Muscle of back (tissue), 13 donors: ENCODE measurements at places on chromosomes 12 and 14.

GRCh38 chr12:106498056-106498455 lies 84.7 kb upstream of the RFX4 start:
- no peak for DNase-seq

GRCh38 chr12:2639020-2639298 lies 155.8 kb upstream of the FKBP4 start:
- no peak for DNase-seq

DNA sequence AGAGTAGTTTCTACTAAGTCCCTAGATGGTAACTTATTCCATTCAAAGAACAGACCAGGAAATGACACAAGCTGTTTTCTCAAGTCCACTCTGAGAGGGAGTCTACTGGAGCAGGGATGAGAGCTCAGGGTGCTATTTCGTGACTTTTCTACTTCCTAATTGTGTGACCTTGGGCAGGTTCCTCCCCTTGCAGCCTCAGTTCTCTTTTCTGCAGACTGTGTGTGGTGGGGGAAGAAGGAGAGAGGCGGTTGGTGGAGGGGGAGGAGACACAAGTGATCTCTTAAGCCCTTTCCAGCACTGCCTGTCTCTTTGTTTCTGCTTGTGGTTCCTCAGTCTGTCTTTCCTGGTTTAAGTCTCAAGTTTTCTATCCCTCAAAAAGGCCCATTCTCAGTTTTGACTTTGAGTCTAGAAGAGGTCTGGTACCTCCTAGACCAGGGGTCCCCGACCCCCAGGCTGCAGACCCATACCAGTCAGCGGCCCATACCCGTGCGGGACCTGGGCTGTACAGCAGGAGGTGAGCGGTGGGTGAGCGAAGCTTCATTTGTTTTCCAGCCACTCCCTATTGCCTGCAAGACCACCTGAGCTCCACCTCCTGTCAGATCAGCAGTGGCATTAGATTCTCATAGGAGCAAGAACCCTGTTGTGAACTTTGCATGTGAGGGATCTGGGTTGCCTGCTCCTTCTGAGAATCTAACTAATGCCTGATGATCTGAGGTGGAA lies 10.7 kb downstream of the FGF6 start:
- DNase-seq: no peak

- DNase-seq: no peak
These were observed 64.8 kb downstream of the NKX2-1 start for GRCh38 chr14:36455241-36455627.

DNA sequence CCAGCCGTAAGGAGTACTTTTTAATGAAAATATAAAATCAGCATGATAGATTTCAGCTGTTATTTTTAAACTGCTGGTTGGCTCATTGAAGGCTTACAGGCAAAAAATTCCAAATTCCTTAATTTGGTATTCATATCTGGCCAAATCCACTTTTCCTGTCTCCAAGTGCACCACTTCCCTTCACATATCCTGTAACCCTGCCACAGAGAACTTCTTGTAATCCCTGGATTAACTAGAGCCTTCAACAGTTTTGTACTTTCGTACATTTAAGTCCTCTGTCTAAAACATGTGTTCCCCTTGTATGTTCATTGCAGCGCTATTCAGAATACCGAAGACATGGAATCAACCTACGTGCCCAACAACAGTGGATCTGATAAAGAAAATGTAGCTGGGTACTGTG lies 9.6 kb downstream of the PUS7L start:
- DNase-seq: no peak

DNA sequence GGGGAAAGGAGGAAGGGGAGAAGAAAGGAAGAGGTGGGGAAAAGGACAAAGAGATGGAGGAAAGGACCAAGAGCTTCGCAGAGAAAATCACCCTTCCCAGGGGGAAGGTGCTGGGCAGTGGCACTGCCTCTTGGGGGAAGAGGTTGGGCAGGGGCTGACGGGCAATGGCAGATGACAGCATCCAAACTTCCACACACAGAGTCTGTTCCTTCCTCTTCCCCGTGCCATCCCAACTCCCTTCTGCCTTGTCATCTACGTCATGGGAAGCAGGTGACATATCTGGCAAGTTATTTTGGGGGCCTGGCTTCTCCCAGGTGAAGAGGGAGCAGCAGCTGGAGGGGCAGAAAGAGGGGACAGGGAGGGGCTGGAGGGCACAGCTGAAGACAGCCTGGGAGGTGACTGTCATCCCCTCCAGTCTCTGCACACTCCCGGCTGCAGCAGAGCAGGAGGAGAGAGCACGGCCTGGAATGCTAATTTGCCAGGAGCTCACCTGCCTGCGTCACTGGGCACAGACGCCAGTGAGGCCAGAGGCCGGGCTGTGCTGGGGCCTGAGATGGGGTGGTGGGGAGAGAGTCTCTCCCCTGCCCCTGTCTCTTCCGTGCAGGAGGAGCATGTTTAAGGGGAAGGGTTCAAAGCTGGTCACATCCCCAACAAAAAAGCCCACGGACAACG lies 43.9 kb upstream of the IQSEC3 start:
- no peak for DNase-seq

DNA sequence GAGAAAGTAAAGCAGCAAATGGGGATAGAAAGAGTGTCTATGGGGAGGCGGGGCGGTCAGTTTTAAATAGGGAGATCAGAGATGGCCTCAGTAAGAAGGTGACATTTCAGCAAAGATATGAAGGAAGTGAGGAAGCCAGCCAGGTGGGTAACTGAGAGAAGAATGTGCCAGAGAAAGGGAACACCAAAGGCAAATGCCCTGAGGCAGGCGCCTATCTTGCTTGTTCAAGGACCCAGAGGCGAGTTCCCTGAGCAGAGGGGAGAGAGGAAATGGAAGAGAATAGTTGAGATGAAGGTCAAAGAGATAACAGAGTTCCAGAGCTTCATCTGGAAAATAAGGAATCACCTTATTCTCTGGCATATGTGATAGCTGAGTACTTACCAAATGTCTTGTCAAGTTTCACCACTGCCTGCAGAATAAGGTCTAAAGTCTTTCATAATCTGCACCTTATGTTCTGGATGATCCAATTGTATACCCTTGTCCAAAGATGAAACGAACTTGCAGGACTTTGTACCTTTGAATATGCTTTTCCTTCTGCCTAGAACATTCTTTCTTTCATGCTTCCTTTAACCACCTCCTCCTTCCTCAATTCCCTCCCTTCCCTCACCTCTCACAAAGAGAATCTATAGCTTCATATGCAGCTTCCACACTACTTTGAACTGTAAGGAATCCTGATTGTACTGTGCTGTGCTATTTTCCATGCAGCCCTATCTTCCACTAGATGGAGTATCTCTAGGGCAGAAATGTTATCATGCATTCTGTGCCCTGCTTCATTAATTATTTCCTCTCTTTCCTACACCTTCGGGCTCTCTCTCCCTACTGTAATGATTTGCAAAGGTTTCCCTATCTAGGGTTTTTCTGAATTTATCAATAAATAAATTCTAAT lies 38.5 kb downstream of the GNPTAB start:
- no peak for DNase-seq

- no peak for DNase-seq
These were observed 77.7 kb downstream of the PPP2R5C start for GRCh38 chr14:101839236-101839635.

- DNase-seq: no peak
These were observed 55.0 kb upstream of the C12orf50 start for GRCh38 chr12:88084210-88084609.
